Spinal cord (tissue), 10 donors: ENCODE measurements at places on chromosomes 13 and 19. TPM values are rescaled to one million over a fixed set of nuclear protein-coding genes. Genes with fewer than 3 reads are reported as not detected.
A peak's percentile ranks its signal among the peaks of the same experiment; 100 is the strongest.

DNA sequence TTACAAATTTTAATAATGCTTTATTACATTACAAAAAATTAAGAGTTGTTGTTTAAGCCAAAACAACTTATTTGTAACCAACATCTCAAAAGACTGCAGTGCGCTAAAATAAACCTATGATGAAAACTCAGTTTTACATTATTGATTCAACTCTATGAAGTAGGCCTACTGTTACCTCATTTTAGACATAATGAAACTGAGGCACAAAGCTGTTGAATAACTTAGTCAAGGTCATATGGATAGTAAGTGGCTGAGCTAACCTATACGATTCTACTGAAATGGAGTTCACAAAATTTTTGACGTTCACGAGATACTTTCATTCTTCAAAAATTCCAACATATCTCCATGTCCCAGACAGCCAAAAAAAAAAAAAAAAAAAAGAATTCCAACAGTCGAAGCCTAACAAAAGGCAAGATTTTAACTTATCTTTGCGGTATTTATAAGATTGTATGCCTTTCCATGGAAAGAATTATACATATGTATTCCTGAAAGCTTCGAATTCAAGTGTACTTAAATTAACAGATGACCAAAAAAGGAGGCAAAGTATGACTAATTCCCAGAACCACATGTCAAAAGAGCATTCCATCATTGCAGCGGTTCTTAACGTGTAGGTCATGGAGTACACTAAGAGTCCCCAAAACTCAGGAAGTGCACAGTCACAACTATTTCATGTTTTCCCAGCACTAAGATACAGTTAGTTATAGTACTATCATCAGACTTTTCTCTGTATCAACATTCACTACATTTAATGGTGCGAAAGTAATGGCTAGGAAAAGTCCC lies 69.4 kb downstream of the PSPC1 start:
- DNase-seq, result no peak

ZNF836 gene
- 19.9 TPM for total RNA-seq

ONECUT3 gene
- 0.06 TPM for total RNA-seq

DNA sequence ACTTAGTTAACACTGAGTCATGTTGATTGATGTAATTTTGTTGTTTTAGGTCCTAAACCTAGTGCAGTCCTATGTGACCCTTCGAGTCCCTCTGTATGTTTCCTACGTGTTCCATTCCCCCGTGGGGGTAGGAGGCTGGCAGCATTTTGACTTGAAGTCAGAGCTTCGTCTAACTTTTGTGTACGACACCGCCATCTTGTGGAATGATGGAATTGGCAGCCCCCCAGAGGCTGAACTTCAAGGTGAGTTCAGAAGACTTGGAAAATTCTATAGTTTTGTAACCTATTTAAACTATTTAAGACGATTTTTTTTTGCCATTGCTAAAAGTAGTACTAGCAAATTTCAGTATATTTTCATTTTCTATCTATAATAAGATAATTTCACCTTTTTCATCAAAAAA lies 117.9 kb downstream of the STOML3 start:
- peak; percentile 23 for DNase-seq

DNA sequence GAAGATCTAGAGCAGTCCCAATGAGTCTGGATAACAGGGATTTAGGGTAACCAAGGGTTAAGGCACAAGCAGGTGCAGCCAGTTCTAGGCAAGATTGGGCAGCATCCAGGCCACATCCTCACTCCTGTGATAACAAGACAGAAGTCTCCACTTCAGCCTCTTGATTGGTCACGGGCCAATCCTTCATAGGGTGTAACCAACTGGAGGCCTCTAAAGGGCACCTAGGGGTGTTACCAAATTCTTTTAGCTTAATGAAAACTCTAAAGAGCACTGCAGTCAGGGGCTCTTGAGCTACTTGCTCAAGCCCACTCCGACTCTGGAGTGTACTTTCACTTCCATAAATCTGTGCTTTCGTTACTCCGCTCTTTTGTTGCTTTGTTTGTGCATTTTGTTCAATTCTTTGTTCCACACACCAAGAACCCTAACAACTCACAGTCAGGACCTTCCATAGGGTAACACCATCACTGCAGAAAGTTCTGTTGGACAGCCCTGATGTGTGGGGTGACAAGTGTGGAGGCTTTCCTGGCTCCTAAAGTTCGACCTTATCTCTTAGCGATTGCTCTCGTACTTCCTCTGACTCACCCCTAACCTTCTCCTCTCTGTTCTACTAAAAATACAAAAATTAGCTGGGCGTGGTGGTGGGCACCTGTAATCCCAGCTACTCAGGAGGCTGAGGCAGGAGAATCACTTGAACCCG lies 36.1 kb downstream of the ZSWIM9 start:
- no peak for DNase-seq

- no peak for DNase-seq
Observed at GRCh38 chr13:31873145-31873544, 133.8 kb downstream of the RXFP2 start.

- DNase-seq, result no peak
Observed at GRCh38 chr13:22128441-22129408, 457.9 kb downstream of the FGF9 start.

- DNase-seq, result no peak
Observed at GRCh38 chr13:40158218-40158617, 502.8 kb downstream of the COG6 start.

KIR2DL1 gene
- total RNA-seq, result not detected

DNA sequence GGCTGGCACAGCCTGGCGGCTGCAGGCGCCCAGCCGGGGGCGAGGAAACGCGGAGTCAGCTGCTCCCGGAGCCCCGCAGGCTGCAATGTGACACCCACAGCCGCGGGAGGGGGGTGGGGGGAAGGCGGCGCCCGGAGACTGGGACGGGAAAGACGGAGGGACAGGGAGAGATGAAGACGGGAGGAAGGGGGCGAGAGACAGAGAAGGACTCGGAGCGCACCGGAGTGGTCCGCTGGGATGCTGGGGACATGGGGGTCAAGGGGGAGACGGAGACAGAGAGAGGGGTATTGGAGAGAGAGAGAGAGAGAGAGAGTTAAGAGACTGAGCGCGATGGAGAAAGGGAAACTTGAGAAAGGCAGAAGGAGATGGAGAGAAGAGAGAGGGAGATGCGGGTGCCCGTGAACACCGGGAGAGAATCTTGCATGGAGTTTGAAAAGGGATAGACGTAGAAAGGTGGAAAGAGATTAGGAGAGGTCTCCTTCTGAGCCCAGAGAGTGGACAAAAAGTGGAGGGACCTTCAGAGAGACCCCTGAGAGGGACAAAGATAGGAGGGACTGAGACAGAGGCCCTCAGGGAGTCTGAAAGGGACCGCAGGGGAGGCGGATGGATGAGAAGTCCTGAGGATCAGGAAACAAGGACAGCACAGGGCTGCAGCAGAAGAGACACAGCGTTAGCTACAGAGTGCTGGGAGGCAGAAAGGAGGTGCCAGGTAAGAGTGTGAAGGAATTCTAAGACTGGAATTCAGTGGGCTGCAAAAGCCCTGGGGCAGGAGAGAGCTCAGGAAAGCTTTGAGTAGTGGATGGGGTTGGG lies 1.0 kb downstream of the SCN1B start:
- no peak for DNase-seq

GRCh38 chr13:89282241-89282640 lies 1611.1 kb downstream of the SLITRK5 start:
- DNase-seq, result no peak

LILRB4 gene
- total RNA-seq, result 4.9 TPM

NLRP5 gene
- total RNA-seq, result not detected

COL5A3 gene
- 18.1 TPM for total RNA-seq

DNA sequence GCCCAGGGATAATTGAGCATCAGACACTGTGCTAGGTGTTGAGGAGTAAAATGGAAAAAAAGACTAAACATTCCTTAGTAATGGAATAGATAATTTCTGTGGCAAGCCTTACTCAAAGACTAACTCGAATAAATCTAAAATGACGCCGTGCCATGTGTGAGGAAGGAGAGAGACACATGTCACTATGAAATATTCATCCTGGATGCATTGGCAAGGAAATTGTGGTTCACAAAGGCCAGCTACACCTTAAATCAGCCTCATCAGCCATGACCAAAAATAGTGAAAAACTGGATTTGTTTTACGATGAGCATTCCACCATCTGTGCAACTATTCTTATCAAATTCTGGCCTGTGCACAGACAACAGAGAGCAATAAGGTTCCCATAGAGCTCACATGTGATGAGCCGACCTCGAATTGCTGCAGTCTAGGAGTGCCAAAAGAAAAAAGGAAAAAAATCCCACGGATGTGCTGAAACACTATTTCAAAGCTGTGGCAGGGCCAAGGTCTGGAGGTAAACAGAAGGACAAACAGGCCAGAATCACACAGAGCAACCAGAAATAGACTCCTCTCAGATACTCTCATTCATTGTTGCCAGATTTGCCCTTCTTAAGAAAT lies 505.7 kb downstream of the EFNB2 start:
- peak; percentile 6 for DNase-seq

- no peak for DNase-seq
Observed at GRCh38 chr19:798415-799075, 1.3 kb downstream of the PTBP1 start.

- no peak for DNase-seq
Observed at GRCh38 chr13:43694146-43694664, 92.6 kb downstream of the ENOX1 start.

DNA sequence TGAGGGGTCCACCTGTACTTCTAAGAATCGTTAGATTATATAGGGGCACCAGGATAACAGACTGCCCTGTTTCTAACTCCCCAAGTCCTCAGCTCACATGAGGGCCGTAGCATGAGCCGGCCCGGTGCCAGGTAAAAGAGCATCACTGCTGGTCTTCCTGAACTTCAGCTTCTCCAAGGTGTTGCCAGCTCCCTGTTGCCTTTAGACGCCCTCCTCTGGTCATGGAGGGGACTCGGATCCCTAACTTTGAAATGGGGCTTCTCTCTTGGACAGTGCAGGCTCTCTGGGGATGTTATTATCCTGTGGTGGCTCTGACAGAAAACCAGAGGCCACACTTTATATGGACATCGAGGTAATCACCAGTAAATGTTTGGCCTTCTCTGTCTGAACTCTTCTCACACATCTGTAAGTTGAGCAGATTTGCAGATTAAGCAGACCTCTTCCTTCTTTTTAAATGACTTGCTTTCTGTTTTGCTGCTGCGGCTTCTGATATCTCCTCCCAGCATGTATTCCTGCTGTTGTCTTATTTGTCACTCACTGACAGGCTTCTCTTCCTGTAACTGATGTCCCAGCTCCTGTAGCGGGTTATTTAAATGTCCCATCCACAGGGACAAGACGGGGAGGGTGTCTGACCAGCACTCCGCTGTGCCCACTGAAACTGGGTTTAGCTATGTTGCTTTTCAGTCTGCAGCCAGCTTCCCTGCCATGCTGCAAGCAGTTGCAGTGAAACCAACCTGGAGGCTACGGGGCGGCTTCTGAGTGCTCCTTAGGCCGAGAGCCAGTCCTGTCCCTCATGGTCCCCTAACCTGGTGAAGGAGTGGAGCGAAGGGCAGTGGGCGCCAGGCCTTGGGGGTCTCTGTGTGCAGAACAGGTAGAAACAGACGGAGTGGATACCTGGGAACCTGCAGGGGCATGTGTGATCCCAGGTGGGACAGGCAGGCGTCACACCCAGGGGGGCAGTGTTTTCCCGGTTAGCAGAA lies 39.2 kb downstream of the TSSK6 start:
- no peak for DNase-seq

- no peak for DNase-seq
Observed at GRCh38 chr13:95250961-95251360, 50.3 kb downstream of the ABCC4 start.

ZNF546 gene
- 18.0 TPM for total RNA-seq

DNA sequence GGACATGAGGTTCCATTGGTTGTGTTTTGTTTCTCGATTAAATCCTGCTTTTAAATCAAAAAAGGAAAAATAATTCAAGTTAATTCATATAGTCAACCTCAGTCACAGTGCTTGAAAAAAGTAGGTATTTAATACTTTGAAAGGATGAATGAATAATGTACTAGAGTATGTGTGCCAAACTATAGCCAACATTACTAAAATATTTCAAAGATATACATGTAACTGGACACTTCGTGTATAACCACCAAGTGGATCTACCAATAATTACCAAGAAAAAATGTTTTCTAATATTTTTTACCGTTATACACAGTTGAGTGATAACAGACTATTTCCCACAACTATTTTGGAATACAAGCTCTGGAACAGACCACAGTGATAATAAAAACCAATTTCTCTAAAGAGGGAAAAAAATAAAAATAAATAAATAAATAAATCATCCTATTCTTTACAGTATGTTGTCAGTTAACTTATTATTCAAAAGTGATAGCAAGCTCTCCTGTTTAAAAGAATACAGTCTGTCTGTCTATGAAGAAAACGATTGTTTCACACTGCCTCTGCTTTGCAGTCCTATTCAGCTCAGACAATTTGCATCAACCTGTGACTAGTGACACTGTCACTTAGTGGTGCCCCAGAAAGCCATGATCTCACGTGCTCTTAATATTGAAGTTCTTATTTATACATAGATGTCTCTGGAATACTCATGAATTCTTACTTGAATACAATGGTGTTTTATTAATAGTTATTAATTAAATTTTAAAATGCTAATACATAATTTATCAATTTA lies 58.2 kb downstream of the UBL3 start:
- DNase-seq, result no peak

- DNase-seq, result no peak
Observed at GRCh38 chr13:35216131-35216530, 260.4 kb downstream of the MAB21L1 start.
